Activated CD4-positive, CD25-positive, alpha-beta regulatory T cell treated with anti-CD3 and anti-CD28 coated beads, Interleukin-2, amount 50 U/mL, for 72 hours (primary cell): ENCODE measurements at places on chromosomes 3 and 15.

GRCh38 chr3:14829811-14830210 lies 11.0 kb downstream of the FGD5 start:
- no peak for DNase-seq

DNA sequence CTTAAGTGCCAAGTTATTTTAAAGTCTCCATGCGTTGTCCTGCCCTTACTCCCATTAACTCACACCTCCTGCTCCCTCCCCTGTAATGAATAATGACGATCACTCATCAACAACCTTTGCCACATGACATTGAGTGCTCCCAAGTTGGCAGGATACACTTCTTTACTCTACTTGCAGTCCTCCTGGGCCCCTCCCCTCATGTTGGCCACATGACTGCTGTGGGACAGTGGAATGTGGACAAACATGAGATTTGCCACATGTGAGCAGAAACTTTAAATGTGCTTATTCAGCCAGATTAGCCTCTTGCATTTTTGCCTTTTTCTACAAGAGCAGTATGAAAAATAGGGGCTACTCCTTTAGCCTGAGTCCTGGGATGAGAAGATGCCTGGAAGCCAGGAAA lies 167.9 kb downstream of the DCLK3 start:
- no peak for DNase-seq

DNA sequence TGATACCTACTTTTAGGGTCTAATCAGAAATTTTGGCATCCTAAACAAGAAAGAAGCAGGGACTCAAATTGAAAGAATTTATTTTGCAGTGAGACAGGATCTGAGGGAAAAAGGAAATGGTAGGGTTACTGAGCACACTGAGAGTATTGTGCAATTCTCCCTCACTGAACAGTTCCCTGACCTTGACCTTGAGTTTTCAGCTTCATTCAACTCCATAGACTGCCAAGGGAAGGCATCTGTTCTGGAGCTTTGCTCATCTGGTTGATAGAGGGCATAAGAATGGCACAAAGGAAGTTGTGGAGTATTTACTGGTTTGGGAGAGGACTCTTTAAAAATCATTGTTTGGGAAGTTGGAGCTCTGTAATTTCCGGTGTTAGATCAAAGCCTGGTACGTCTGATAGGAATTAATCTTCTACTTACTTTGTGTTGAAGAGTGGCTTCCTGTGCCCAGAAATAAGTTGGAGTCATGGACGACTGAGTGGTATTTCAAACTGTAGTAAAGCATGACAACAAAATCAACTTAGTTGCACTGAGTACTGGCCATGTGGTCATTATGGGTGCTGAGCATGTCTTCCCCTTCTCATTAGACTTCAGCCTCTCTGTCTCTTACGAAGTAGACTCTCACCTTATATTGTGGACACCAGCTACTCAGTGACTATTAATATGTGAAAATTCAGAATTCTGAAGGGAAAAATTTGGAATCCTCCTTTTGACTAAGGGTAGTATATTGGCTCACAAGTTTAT lies 40.8 kb downstream of the CLDN1 start:
- DNase-seq: no peak

DNA sequence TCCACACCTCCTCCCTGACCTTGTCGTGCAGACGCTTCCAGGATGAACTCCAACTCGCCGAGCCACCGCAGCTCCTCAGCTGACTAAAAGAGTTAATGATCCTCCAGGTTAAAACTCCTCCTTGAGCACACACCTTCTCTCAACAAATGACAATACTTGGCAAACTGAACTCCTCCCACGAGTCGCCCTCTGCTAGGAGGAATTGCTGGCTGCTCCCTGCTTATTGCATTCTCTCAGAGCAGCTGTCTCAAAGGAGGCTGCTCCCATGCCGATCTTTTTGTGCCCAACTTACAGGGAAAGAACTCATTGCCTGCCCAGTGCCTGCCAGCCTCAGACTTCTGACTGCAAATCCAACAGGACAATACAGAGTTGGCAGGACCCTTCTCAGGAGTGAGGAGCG lies at the start of gene ATP13A4:
TSS of gene ATP13A4 (minus strand) at position 85 of the 400 bp plus-strand sequence. CDS start 96 bp downstream, outside the sequence.
- no peak for DNase-seq

- no peak for DNase-seq
Measured at GRCh38 chr15:39357480-39358268, 223.2 kb upstream of the THBS1 start.

DNA sequence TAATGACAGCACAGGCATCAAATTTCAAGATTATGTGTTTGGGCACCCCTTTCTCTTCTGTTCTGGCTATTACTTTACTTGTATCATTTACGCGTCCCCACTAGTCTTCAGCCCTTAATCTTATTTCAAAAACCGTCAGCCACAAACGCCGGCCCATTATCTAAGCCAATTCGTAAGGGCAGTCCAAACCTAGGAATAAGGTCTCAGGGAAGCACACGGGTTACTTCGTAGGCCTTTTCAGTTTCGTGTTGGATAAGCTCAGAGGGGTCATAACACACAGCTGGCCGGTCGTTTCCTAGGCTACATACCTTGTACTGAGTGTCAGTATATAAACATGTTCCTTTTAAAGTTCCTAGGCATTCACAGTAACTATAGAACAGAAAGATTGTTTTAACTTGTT lies 5.1 kb upstream of the DNAAF4 start:
- DNase-seq: no peak

- DNase-seq: no peak
Measured at GRCh38 chr3:98404010-98404409, 13.5 kb downstream of the OR5K3 start.

GRCh38 chr15:31171731-31172130 lies 70.2 kb upstream of the TRPM1 start:
- DNase-seq: no peak

DNA sequence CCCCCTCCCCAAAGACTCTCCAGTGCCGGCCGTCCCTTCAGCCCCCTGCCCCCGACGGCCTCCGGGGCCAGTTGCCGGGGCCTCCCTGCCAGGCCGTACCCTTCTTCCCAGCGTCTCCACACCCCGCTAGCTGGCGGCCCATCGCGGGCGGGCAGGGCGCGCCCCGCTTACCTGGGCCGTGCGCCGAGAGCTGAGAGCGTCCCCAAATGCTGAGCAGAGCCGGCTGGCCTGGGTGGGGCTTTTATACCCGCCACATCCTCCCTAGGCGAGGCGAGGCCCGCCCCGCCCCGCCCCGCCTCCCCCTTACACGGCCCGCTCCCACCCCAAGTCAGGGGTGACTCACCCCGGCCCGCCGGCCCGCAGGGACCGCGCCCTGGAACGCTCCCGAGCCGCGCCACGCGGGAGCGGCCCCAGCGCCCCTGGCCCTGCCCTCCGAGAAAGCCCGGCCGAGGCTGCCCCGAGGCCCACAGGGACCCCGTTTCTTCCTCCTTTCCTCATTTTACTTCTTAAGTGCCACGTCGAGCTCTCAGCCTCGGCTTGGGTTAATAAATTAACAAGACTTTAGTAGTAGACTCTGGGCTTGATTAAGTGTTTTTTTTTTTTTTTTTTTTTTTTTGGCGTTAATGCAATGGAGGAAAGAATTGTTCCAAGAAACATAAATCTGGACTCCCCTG lies at the start of gene ANXA2:
TSS of gene ANXA2 (minus strand) at position 215 of the 674 bp plus-strand sequence. CDS start 11,911 bp downstream, outside the sequence.
- DNase-seq: peak; percentile 76

- no peak for DNase-seq
Measured at GRCh38 chr3:71532639-71533395, 50.7 kb downstream of the FOXP1 start.

DNA sequence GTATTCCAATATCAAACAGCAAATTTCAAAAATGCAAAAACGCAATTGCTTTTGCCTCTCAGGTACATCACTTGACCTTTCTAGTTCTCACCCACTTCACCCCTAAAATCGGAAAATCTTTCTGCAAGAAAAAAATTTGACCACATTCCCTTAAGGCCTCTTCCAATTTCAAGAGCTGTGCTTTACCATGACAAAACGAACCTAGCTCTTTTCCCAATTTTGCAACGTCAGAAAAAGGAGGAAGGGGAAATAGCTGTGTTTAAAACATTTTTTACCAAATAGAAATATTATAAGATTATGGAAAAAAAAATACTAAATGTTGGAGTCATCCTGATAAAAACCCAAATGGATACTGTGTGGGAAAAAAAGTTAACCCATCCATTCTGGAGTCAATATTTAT lies 1.1 kb upstream of the NR2C2 start:
- DNase-seq: no peak

- no peak for DNase-seq
Measured at GRCh38 chr15:55222588-55222987, 25.8 kb upstream of the RSL24D1 start.

- DNase-seq: peak; percentile 19
Measured at GRCh38 chr3:4995500-4996053, 16.3 kb downstream of the BHLHE40 start.

GRCh38 chr3:133514418-133514817 lies 59.1 kb upstream of the CDV3 start:
- DNase-seq: no peak

DNA sequence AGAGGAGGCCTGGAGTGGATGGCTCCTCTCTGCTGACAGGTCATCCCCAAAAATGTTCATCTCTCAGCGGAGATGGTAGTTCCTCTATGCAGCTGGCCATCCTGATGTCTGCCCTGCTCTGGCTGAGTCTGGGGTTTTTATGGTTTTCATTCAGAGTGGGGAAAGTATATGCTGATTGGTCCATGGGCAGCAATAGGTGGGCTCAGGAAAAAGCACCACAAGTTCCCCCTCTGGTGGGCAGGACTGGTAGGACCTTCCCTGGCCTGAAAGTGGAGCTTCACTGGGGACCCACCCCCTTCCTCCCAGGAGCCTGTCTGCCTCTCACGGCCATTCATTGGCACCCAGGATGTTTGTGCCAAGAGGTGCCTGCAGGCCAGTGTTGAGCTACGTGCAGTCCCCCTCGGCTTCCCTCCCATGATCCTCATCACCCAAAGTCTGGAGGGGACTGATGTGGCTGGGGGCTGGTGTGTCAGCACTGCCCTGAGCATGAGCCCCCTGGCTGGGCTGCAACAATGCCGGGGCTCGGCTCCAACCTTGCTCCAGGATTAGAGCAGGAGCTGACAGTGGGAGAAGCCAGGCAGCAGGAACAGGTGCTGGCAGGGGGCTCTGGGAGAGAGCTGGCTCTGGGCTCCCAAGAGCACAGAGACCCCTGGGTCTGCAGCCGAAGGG lies 13.1 kb upstream of the BLOC1S6 start:
- DNase-seq: no peak

DNA sequence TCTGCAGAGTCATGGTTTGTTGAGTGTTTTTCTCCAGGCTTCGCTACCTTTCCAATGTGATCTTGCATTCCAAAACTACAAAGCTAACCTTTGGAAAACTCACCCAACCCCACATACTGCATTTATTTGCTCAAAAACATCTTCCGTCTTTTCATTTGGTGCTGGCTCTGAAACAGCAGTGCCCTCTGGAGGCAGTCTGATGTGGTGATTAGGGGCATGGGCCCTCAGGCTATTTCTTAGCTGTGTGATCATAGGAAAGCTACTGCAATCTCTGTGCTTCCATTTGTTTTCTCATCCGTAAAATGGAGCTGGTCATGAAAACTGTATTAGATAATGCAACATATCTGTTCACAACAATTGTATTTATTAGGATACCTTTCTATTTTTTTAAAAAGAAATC lies 47.0 kb downstream of the MTHFS start:
- no peak for DNase-seq

DNA sequence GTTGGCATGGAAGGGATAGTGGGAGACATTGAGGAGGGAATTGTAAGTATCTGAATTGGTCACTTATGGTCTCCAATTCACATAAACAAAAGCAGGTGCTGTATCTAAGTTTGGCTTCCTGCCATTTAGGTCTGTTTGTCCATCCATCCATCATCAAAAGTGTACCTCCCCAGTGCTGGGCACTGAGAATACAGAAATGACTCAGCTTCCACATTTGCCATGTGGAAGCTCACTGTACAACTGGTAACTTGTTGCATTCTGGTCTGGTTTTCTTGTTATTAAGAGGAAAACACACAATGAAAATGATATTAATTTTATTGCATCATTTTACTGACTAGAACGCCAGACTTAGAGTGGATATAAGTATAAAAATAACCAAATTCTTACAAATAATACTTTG lies 30.9 kb upstream of the MUC13 start:
- no peak for DNase-seq

DNA sequence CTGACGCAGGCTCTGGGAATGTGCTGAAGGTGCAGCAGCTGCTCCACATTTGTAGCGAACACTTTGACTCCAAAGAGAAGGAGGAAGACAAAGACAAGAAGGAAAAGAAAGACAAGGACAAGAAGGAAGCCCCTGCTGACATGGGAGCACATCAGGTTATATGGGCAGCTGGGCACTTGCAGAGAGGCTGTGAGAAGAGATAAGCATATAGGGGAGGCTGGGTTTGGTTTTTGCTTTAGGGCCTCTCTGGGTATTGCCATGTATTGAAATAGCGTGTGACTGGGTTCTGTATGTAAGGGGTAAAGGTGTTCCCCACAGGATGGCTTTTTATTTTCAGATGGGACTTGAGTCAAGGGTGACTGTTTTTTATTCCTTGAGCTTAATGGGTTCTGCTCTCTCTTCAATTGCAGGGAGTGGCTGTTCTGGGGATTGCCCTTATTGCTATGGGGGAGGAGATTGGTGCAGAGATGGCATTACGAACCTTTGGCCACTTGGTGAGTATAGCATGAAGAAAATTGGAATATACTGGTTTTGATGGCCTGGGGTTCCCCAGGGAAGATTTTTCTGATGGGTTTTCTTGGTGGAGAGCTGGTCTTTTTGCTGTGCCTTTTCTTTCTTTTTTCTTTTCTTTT lies 7.4 kb downstream of the PSMD2 start:
- no peak for DNase-seq

- no peak for DNase-seq
Measured at GRCh38 chr3:24510030-24510648, 15.5 kb upstream of the THRB start.

DNA sequence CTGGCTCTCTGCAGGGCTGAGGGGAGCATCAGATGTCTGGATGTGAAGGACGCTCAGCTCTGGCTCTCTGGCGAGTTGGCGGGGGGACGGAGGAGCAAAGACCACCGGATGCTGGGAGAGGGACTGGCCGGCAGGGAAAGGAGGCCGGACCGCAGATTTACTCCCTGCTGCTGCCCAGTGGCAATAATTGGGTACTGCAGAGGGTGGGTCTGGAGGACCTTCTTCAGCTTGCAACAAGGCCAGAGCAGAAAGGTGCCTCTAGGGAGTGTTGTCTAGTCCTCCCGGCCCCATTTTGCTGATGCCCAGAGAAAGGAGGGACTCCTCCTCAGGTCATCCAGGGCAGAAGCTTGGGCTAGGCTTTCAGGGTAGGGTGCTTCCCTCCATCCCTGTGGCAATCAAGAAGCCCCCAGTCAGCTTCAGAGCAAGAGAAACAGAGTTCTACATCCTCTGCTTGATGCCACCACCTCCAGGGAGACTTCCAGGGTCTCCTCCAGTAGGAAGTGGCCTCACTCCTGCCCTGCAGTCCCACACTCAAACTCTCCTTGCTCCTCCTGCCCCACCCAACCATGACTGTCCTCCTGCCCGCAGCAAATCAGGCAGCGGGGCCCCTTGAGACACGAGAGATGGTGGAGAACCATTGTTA lies 20.3 kb upstream of the CSPG4 start:
- peak; percentile 59 for DNase-seq

DNA sequence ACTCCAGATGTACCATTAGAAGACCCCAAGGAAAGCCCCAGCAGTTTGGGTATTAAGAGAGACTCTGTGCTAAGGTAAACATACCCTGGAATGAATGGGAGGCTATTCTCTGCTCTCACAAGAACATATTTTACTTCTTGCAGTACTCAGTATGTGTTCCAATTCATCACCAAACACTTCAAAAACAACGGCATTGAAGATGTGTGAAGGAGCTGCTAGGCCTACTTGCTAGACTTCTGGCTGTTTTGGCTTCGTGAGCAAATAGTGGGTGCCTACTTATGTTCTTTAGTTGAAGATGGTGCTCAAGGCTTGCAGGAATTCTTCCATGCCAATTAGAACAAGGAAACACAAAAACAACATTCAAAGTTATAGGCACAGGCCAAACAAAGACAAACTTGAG lies 514.5 kb downstream of the ROBO1 start:
- DNase-seq: no peak

- DNase-seq: no peak
Measured at GRCh38 chr3:81363816-81364215, 397.6 kb downstream of the GBE1 start.
